SIG-M5 (cell line): ENCODE measurements at places on chromosomes 7 and 10.

DNA sequence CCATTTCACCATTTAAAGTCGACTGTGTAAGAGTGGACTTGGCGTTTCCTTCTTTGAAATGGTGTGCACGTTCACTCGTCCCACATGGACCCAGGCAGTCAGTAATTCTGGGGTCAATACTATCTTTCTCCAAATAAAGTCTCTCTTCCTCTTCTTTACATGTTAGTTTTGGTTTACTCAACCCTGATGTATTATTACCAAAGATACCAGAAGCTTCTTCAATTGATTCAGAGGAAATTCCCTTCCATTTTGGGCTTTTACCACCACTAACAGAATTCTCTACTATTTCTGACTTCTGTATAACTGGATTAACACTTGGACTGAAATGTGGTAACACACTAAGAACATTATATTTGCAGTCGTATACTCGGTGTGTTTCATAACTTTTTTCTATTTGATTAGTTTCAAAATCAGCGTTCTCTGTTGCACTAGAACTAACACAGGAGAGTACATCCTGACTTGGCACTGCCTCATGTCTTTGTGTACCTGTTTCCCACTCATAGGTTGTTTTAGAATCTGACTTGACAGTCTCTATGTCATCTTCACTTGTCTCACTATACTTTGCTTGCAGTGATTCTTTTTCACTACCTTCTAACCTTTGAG lies 60.8 kb downstream of the LARP4B start:
- DNase-seq: no peak

GRCh38 chr10:124642088-124642710 lies 102.0 kb downstream of the FAM53B start:
- DNase-seq: no peak

DNA sequence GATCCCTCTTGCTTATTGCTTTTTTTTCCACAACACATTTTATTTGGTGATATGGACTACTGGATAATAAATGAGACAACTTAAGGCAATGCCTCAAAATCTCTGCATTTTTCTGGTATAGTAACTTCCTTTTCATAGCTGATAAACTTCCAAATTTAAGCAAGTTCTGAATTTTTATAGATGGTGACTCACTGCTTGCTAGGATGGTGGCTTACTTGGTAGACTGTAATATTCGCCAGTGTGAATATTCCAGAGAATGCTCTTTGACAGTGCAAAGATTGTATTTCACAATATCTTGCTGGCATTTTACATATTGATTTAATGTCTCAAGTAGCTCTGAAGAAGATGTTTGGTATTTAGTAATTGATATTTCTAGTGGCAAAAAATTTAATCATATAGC lies 472.4 kb downstream of the TFEC start:
- DNase-seq: no peak

- no peak for DNase-seq
Measured at GRCh38 chr7:158973440-158973839, 117.1 kb downstream of the DYNC2I1 start.

DNA sequence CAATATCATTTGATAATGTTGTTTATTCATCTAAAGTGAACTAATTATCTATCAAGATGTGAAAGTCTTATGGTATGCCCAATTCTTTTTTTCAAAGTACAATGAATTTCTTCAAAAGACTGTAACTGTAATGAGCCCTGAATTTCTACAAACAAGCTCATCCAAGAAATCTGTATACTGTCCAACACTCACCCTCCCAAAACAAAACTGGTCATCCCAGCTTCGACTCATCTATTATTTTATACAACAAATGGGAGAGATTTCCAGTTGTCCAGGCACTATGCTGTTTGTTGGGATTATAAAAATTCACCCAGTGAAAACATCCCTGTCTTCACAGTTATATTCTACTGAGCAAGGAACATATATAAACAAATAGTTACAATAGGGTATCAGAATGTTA lies 806.9 kb downstream of the TNS3 start:
- DNase-seq: no peak

- no peak for DNase-seq
Measured at GRCh38 chr10:22648547-22648961, 65.8 kb downstream of the PIP4K2A start.

GRCh38 chr7:94297397-94297838 lies 97.3 kb upstream of the COL1A2 start:
- no peak for DNase-seq

DNA sequence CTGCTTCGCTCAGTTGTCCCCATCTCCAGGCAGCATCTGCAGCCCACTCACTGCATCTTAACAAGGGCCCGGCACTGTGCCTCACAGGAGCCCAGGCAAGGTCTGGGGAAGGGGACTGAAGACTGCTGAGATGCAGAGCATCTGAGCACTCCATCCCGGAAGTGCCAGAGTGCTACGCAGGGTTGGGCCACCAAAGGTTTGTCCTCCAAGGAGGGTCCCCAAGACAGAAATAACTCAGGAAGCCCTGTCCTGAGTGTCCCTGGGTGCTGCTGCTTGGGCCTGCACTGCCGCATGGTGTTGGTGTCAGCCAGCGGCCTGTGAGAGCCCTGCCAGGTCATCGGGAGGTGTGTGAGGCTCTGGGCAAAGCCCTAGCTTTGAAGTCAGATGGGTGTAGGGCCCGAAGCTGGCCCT lies 288.2 kb upstream of the ZMIZ1 start:
- DNase-seq: no peak

- no peak for DNase-seq
Measured at GRCh38 chr10:133438711-133439273, 14.4 kb upstream of the SPRN start.

GRCh38 chr10:76542307-76542930 lies 1095.2 kb downstream of the KCNMA1 start:
- DNase-seq: no peak

DNA sequence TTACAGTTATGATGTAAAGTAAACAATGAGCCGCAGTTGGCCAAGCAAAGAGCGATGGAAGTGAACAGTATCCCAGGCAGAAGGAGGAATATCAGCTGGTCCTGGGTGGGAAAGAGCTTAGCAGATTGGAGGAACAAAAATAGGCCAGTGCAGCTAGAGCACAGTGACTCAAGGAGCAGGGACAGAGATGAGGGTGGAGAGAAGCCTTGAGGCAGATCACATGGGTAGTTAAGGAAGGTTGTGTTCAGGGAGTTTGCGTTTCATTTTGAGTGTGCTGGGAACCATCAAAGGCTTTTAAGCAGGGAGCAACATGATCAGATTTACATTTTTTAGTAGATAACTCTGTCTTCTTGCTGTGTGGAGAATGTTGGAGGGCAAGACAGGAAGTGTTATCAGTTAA lies 113.6 kb downstream of the OAT start:
- no peak for DNase-seq

GRCh38 chr10:21740989-21741388 lies 207.0 kb downstream of the MLLT10 start:
- DNase-seq: no peak

DNA sequence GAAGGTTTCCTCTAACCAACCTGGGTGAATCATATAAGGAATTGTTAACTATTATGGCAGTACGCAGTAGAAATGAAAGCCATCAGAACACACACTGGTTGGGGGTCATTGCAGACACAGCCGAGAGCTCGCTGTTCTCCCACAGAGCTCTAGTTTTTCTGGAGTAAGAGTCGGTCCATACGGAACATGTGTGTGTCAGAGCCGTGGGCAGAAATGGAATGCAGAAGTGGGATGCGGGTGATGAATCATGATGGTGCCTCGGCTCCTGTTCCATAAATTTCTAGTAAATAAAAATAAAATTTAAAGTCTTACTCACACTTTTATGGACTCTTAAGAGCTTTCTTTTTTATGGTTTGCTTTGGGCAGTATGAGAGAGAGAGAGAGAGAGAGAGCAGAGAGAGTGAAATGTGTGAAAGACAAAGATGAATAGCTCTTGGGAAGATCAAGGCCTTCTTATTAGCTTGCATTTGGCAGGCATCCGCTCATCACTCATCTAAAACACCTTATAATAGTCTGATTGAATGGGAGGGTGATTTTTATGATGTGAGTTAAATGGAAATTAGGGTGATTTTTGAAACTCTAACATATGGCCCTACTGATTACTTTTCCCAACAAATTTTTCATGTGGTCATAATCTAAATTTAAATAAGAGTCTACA lies 98.8 kb upstream of the PFKP start:
- DNase-seq: no peak

DNA sequence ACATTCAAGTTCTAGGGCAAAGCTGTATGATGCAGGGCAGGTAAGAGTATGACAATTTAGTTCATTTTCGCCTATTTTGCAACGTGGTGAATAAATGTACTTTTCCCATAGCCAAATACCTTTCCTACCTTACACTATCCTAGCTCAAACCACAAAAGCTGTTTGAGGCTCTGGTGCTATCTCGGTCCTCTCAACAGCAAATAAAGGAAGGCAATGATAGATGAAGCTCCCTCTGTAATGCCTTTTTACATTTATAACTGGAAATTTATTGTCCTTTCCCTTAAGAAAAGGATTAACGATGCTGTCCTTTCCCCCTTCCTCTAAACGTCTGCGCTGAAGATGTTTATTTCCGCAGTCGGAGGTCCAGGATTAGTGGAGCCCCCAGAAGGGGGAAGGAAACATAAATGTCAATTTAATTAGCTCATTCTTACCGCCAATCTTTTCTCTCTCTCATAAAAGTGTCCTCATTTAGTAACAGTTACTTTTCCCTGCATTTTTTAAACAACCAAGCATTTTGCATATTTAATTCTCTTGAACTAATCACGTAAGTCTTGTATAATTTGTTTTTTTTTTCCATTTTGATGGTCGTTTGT lies 114.6 kb downstream of the PIP4K2A start:
- no peak for DNase-seq

GRCh38 chr7:39608278-39608677 lies 15.1 kb upstream of the RALA start:
- no peak for DNase-seq

GRCh38 chr10:43881657-43882056 lies 233.0 kb upstream of the ZNF32 start:
- no peak for DNase-seq

DNA sequence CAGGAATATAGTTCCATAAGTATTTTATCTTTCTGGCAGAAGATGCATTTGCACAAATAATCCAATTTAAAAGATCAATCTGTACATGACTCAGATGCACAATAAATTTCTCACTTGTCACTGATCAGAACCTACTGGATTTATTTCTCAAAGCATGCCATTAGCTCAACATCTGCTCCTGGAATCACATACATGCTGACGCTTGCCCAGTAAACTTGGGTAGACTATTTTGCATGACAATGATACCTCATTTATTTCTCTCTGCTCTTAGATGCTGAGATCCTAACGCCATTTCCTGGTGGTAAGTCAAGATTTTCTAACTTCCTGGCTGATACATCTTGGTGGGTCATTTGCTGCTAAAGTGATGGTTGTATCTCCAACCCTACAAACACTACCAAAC lies 33.8 kb upstream of the C10orf120 start:
- DNase-seq: no peak

GRCh38 chr7:129690701-129691100 lies 79.2 kb downstream of the NRF1 start:
- DNase-seq: no peak

GRCh38 chr7:30433082-30433481 lies 45.5 kb downstream of the NOD1 start:
- peak; percentile 49 for DNase-seq

- no peak for DNase-seq
Measured at GRCh38 chr7:1103009-1103788, 15.3 kb downstream of the GPER1 start.

GRCh38 chr7:91527460-91527859 lies 263.2 kb downstream of the FZD1 start:
- no peak for DNase-seq
